ENCODE measurements at places on chromosomes 2 and 18. TPM values are rescaled to one million over a fixed set of nuclear protein-coding genes. Genes with fewer than 3 reads are reported as not detected.
A peak's percentile ranks its signal among the peaks of the same experiment; 100 is the strongest.

Gene CNRIP1
- total RNA-seq: not detected

Gene VPS54
- 15.2 TPM for total RNA-seq

Gene ST6GAL2
- not detected for total RNA-seq

Gene AGXT
- not detected for total RNA-seq

Gene UGT1A5
- total RNA-seq: not detected

Gene L3MBTL4
- 0.08 TPM for total RNA-seq

Gene STON1
- total RNA-seq: 2.7 TPM

Gene MYO5B
- not detected for total RNA-seq

Gene ALPP
- total RNA-seq: not detected

Gene PNPT1
- 34.2 TPM for total RNA-seq

Gene SRBD1
- total RNA-seq: 23.9 TPM

Gene POTEI
- not detected for total RNA-seq

DNA sequence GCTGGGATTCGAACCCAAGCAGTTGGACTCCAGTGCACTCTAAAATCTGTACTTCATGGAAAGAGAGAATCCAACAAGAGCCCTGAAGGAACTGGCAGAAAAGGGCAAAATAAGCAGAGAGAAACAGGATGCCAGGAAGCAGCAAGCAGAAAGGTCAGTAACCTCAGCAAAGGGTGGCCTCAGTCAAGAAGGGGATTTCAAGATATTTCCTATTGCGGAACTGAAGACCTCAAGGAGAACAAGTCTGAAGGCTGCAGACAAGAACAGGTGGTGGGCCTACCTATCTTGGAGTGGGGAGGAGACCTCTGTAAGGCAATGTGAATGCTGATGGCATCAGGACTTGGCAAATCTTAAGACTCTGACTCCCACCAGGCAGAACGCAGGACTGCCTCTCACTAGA lies 20.1 kb upstream of the MREG start:
- H3K36me3 ChIP-seq: peaks cover 10% of the 10 kb centered on the region
- peaks cover 23% of the 10 kb centered on the region for H3K4me1 ChIP-seq
- H3K4me3 ChIP-seq: no peak overlapping the region
- no peak overlapping the region for H3K27ac ChIP-seq
- H3K27me3 ChIP-seq: no peaks in the 10 kb centered on the region
- no peak for DNase-seq

DNA sequence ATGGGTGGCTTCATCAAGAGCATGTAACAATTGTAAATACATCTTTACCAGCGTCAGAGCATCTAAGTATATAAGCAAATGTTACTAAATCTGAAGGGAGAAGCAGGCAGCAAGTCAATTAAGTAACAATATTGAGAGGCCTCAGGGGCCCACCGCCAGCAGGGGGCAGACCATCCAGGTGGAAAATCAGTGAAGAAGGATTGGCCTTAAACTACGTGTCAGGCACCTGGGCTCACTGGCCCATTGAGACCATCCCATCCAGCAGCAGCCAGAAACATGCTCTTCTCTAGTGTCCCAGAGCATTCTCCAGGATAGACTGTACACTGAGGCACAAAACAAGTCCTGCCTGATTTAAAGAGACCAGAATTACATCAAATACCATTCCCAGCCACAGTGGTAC lies 96.2 kb upstream of the SNTG2 start:
- peaks cover 9% of the 10 kb centered on the region for H3K4me1 ChIP-seq
- peaks cover 13% of the 10 kb centered on the region for H3K36me3 ChIP-seq
- no peak for DNase-seq
- H3K27me3 ChIP-seq: no peaks in the 10 kb centered on the region

DNA sequence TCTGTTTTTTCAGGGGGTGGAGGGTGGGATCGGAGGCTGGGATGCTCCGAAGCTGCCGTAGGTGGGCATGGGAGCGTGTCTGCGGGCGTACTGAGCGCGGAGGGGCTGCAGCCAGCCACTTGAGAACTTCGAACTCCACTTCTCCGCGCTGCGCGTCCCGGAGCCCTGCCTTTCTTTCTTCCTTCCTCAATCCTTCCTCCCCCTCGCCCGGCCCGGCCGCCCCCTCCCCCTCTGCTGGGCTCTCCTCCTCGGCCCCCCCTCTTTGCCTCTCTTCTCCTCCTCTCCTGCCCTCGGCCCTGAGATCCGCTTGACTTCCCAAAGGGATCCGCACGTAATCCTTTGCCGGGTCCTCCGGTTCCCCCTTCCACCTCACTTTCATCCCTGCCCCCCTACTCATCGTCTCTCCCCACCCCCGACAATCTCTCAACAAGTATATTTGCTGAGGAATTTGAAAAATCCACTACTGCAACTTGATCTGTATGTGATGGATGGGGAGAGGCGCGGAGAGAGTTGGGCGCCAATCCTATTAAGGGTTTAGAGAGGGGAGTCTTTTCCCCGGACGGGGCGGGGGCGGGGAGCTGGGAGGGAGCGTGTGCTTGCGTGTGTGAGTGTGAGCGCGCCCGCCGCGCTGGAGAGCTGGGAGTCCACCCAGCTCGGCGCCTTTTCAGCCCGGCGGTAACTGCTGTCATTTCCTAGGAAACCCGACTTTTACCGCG lies 1.1 kb downstream of the GLI2 start:
- H3K4me1 ChIP-seq: peaks cover 18% of the 10 kb centered on the region
- peaks cover 3% of the 10 kb centered on the region for H3K36me3 ChIP-seq
- peak overlapping the region; percentile 68 for H3K4me3 ChIP-seq
- no peak for DNase-seq
- no peak overlapping the region for H3K27ac ChIP-seq
- peaks cover 76% of the 10 kb centered on the region for H3K27me3 ChIP-seq

DNA sequence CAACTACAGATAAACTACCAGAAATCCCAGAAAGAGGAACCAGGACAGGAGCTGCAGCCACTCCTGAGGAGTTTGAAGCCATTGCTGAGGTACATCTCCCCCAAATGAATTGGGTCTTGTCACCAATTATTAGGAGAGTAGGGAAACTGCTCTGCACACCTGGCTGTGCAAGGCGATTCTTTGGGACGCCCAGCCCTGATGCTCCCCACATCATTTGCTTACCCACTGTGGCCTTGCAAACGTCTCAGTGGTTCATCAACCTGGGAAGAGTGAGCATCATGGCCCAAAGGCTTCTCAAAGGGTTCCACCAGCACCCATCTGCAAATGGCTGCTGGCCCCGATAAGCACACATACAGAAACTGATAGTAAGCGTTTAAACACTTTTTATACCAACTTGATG lies 21.8 kb upstream of the DCDC2C start:
- DNase-seq: no peak
- H3K4me1 ChIP-seq: no peaks in the 10 kb centered on the region
- no peak overlapping the region for H3K27ac ChIP-seq
- H3K36me3 ChIP-seq: no peaks in the 10 kb centered on the region
- peaks cover 10% of the 10 kb centered on the region for H3K27me3 ChIP-seq

DNA sequence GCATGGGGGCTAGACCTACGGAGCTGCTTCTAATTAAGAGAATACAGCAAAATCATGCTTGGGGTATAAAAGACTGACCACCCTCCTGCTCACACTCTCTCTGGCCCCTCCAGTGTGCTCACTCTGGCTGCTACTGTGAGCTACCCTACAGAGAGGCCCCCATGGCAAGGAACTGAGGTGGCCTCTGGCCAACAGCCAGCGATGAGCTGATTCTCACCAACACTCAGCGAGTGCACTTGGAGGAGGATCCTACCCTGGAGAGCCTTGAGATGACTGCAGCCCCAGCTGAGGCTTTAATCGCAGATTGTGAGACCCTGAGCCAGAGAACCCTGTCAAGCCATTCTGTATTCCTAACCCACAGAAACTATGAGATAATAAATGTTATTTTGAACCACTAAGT lies 88.2 kb downstream of the GFPT1 start:
- no peaks in the 10 kb centered on the region for H3K36me3 ChIP-seq
- H3K27me3 ChIP-seq: peaks cover 22% of the 10 kb centered on the region
- H3K27ac ChIP-seq: no peak overlapping the region
- DNase-seq: no peak

DNA sequence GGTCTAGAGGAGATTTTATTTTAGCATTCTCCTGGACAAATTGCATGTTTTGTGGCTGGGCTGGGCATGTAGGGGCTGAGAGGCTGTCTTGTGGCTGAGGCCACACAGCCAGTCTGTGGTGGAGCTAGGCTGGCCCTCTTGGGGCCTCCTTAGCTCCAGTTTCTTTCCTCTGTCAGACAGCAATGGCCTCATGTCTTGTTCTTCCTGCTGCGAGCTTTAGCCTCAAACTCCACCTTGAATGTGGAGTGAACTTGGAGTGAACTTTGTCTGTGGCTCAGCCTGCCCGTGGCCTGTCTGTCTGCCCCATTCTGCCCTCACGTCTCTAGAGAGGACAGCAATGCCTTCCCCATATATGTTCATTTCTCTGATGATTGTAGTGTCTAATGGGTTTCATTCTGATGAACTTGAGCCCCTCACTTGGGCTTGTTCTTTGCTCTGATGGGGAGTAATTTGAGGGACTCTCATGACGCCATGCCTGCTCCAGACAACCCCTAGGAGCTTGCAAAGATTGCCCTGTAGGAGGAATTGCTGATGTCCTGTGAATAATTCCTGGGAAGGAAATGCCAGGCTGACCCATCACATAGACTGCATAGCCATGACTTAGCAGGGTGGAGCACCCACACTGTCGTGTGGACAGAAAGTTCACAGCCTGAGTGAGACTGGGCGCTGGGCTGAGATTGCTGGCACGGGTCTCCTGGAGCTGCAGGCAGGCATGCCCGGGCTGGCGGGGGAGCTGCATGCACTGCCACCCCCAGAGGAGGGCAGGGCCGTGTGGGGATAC lies 42.6 kb downstream of the ASAP2 start:
- no peaks in the 10 kb centered on the region for H3K36me3 ChIP-seq
- no peaks in the 10 kb centered on the region for H3K4me1 ChIP-seq
- DNase-seq: no peak
- no peak overlapping the region for H3K27ac ChIP-seq
- H3K27me3 ChIP-seq: peaks cover 8% of the 10 kb centered on the region

DNA sequence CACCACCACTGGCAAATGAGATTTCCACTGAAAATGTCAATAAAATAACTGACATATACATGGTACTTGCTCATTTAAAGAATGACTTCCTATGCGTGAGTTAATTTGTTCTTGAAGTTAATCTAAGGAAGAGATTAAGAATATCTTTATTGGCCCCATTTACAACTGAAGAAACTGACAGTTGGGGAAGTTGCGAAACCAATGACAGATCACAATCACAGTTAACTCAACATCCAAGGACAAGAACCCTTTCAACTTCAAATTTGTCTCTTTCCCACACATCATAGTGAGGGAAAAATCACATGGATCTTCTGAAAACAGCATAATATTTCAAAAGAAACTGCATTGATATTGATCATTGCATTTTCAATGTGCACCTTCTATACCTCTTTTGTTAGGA lies 565.4 kb downstream of the IRS1 start:
- DNase-seq: no peak
- no peak overlapping the region for H3K27ac ChIP-seq
- no peaks in the 10 kb centered on the region for H3K36me3 ChIP-seq

- H3K27me3 ChIP-seq: no peaks in the 10 kb centered on the region
- no peaks in the 10 kb centered on the region for H3K4me1 ChIP-seq
Measured at GRCh38 chr18:60266558-60266957, 106.0 kb downstream of the MC4R start.

GRCh38 chr2:173720306-173720705 lies 244.9 kb downstream of the SP3 start:
- H3K27me3 ChIP-seq: peaks cover 23% of the 10 kb centered on the region
- no peaks in the 10 kb centered on the region for H3K36me3 ChIP-seq
- DNase-seq: no peak
- H3K4me3 ChIP-seq: no peak overlapping the region

GRCh38 chr2:235779444-235779896 lies 285.6 kb downstream of the AGAP1 start:
- peaks cover 10% of the 10 kb centered on the region for H3K27me3 ChIP-seq
- no peak overlapping the region for H3K4me3 ChIP-seq
- H3K36me3 ChIP-seq: no peaks in the 10 kb centered on the region
- H3K4me1 ChIP-seq: no peaks in the 10 kb centered on the region
- H3K27ac ChIP-seq: no peak overlapping the region
- DNase-seq: peak; percentile 69

- no peak overlapping the region for H3K27ac ChIP-seq
- H3K27me3 ChIP-seq: peaks cover 7% of the 10 kb centered on the region
Measured at GRCh38 chr2:182230561-182230960, 196.3 kb downstream of the PDE1A start.

GRCh38 chr18:74609535-74609934 lies 11.9 kb downstream of the ZNF407 start:
- no peak overlapping the region for H3K27ac ChIP-seq
- H3K4me3 ChIP-seq: no peak overlapping the region
- H3K4me1 ChIP-seq: peaks cover 5% of the 10 kb centered on the region
- no peaks in the 10 kb centered on the region for H3K27me3 ChIP-seq
- no peaks in the 10 kb centered on the region for H3K36me3 ChIP-seq
- no peak for DNase-seq

DNA sequence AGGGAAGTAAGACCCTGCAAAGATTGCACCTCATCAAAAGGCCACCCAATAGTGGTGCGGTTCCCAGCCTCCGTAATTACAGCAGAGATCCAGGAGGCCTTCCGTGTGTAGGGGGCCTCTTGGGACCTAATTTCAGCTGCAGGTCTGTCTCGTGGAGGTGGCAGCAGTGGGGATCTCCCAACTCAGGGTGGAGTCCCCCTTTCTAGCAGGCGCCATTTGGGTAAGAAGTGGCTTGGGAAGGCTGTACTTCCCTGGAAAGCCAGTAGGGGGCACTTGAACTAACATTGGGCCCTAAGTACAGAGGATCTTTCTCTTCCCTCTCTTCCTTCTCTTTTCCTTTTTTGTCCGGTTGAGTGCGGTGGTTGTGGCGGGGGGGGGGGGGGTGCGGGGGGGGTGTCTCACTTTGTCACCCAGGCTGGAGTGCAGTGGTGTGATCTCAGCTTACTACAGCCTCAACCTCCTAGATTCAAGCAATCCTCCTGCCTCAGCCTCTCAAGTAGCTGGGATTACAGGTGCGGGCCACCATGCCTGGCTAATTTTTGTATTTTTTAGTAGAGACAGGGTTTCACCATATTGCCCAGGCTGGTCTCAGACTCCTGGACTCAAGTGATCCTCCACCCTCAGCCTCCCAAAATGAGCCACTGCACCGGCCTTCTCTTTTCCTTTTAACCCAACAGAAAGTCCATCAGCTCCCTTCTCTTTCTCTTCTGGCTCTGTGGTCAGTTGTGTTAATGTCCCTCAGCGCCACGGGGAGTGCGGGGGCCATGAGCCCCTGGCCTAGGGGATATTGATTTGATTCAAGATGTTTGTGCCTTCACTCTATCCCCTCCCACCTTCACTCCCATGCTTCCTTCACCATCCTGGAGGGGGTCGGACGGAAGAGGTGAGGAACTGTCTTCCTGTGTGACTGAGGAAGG lies 32.0 kb downstream of the CENPO start:
- H3K36me3 ChIP-seq: peaks cover 6% of the 10 kb centered on the region
- peaks cover 9% of the 10 kb centered on the region for H3K4me1 ChIP-seq
- no peaks in the 10 kb centered on the region for H3K27me3 ChIP-seq

Measured in activated naive CD8-positive, alpha-beta T cell treated with anti-CD3 and anti-CD28 coated beads, Interleukin-2, amount 10 ng/mL, durations not matched to agents 7 days and 5 days (primary cell).